ENCODE measurements at places on chromosomes 12 and 14.

- DNase-seq = no peak
These were observed 383.4 kb downstream of the VRK1 start for GRCh38 chr14:97180304-97181200.

DNA sequence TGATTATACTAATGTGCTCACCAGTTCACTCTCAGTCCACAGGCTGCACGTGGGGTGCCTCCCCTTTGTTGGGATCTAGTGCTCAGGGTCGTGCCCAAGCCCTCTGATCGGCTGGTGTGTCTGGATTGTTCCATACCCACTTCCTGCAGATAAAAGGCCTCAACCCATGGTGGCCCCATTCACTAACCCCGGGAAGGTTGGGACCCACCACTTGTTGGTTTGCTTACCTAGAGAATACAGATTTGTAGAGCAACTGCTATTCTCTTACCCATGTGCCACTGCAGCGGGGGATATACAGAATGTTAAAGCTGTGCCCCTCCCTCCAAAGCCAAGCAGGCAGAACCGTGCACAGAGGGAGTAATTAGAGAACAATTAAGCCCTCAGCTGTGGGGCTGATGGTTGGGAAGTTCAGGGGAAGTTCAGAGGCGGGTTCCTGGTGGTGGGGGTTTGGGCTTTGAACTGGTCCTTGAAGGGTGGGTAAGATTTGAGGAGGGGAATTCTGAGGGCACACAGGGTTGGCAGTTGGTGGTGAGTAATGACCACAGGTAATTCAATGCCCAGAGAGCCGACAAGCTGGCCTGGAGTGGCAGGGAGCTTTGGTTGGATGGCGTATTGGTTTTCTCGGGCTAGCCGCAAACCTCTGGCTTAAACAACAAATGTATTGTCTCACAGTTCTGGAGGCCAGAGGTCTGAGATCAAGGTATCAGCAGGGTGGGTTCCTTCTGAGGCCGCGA lies 68.8 kb downstream of the ADCK1 start:
- no peak for DNase-seq

DNA sequence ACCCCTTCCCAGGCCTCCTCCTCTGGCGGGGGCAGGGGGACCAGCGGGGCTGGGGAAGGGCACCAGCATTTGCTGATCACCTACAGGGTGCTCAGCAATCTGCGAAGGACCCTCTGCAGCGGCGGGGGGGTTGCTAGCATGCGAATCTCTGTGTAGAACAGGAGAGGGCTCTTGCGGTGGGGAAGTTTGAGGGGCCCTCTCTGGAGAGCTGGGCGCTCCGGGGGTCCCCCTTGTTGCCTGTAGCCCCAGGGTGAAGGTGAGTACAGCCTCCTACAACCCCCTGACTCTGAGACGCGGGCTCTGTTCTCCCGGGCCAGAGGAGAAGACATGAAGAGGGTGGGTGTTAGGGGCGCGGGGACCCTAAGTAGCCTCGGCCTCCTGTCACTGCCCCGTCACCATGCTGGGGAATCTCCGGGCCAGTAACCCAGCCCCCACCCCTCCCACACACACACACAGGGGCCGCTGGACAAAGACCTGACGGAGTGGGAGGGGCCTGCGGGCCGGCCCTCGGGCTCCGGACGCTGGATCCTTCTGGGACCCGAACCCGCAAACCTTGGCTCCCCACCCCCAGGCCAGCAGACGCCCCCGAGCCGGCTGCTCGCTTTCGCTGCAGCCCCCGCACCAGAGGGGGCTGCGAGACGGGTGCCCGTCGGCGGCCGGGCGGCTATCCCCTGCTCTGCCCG lies 734 bp downstream of the FIGNL2 start:
- DNase-seq = no peak

- no peak for DNase-seq
These were observed 93.9 kb upstream of the TRHDE start for GRCh38 chr12:72178244-72178643.

DNA sequence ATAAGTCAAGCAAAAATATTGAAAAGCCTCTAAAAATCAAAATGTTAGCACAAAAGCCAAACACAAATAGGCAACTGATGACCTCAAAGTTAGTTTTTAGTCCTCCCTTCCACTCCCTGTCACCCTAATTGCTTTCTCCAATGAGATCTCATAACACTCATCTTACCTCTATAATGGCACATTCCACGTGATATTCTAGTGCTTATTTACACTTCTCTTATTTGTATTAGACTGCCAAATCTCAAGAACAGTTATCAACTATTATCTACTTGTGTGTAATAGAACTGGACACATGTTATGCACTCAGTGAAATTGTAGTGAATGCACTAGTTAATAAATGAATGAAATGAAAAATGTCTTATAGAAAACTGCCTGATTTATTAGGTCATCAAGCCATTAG lies 55.5 kb upstream of the AVPR1A start:
- DNase-seq = no peak

DNA sequence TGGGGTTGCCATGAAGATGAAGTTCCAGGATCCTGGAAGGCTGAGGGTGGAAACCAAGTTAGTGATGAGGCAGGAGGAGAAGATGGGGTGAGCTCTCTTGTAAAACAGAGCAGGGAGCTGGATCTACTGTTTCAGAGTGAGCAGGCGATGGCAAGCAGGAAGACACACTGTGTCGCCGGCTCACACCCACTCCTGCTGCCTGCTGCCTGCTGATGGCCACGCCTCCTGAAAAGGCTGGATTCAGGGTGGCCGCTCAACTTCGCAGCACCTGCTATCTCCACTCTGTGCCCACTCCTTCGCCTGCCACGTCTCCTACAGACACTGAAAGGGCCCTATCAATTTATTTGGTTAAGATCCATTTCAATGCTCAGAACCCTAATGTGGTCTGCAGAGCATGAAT lies 96.1 kb downstream of the RBM19 start:
- no peak for DNase-seq

- DNase-seq = no peak
These were observed 4.6 kb downstream of the NUDT14 start for GRCh38 chr14:105176513-105176912.
